NCI-H2171 (cell line): ENCODE measurements at places on chromosomes 1 and 21.

GRCh38 chr21:42652527-42653230 is 742 bp upstream of the PDE9A start:
- peak; percentile 48 for DNase-seq

DNA sequence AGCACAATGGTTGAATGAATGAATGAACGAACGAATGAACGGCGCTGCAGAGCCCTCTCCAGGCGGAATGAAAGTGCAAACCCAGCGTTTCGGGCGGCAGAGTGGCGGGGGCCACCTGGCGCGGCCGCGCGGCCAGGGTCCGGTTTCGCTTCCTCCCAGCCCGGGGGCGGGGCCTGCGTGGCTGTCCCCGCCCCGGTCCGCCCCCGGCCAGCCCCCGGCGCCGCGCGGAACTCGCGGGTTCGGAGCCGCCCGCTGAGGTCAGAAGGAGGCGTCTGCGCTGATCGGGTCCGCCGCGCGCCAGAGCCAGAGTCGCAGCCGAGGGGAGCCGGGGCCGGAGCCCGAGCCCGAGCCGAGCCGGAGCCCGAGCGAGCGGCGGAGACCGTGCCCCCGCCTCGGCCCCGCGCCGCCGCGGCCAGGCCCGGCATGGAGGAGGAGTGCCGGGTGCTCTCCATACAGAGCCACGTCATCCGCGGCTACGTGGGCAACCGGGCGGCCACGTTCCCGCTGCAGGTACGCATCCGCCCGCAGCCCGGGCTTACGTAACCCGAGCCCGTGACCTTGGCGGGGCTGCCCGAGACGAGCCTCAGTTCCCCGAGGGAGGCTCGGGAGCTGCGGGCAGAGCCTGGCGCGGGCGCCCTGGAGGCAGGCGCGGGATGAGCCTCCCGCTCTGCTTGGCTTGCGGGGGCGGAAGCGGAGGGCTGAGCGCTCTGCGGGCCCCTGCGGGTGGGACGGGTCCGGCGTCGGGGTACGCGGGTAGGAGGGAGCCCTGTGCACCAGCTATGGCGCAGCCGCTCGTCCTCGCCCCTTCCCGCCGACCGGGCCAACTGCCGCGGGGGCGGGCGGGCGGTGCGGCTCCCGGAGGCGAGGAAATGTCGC is at the start of gene PDXK:
Gene PDXK (plus strand): TSS at position 258 of the 876 bp plus-strand sequence. CDS start 166 bp downstream, at position 424.
- peak; percentile 64 for DNase-seq

GRCh38 chr1:20480951-20481617 is 4.9 kb downstream of the CAMK2N1 start:
- peak; percentile 45 for DNase-seq

DNA sequence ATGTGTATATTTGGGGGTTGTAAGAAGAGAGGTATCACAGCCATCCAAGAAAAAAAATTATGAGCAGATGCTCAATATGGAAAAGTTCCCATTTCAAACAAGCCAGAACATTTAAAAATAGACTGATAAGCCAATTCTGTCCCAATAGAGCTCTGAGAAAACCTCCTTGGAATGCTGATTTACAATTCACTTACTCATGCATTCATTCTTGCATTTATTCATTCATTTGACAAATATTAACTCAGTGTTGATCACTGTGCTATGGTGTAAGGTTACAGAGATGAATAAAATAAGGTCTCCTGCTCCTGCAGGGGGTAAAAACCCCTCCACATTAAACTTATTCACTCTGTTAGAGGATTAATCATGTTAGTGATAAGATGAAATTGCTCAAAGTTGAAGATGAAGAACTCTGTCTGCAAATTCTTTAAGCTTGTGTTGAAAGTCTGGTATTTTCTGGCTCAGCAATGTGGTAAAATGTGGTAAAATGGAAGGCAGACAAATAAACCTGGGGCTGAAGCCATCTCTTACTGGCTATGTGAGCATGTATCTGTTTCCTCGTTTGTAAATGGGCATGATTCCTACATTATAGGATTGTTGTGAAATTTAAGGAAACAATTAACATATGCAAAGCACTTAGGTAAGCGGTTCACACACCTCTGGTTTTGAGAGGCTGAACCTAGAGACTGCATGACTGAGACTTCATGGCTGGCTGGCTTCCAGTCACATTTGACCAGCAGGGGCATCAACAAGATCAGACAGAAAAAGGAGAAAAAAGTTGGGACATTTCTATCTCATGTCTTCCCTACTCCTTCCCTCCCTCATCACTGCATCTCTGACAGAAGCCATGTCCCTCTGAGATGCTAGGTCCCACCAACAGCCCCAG is 45.0 kb upstream of the DAB1 start:
- DNase-seq, result no peak

GRCh38 chr1:242197907-242198820 is 199.3 kb upstream of the MAP1LC3C start:
- no peak for DNase-seq

GRCh38 chr1:55399346-55399745 is 184.2 kb upstream of the USP24 start:
- DNase-seq, result no peak
